ENCODE measurements at places on chromosomes 16 and 17. TPM values are rescaled to one million over a fixed set of nuclear protein-coding genes. Genes with fewer than 3 reads are reported as not detected.

- H3K36me3 ChIP-seq, result peaks cover 57% of the 10 kb centered on the region
- peaks cover 7% of the 10 kb centered on the region for H3K4me1 ChIP-seq
- no peaks in the 10 kb centered on the region for H3K27me3 ChIP-seq
- no peak overlapping the region for H3K27ac ChIP-seq
- no peak overlapping the region for H3K4me3 ChIP-seq
Measured at GRCh38 chr17:45088741-45089140, 27.6 kb downstream of the NMT1 start.

STAT3 gene
- 94.1 TPM for total RNA-seq

CA5A gene
- total RNA-seq, result not detected

WNT3 gene
- total RNA-seq, result 2.0 TPM

CMTM2 gene
- total RNA-seq, result not detected

Data from H1 (cell line).